ENCODE measurements at places on chromosomes 16 and 17.

DNA sequence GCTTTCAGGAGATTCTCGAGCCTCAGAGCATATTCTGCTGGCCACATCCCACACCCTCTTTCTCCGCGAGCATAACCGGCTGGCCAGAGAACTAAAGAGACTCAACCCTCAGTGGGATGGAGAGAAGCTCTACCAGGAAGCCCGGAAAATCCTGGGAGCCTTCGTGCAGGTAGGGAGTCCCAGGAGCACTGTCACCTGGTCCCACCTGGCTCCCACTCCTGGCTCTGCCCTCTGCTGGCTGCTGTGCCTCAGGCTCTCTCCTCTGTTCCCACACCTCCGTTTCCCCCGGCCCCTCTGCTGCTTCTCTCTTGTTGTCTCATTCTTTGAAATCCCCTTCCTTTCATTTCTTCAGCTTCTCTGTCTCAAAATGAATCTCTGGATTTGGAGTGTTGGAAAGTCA, 16.4 kb downstream of the LPO start:
- DNase-seq: no peak

- no peak for DNase-seq
These were observed 264.5 kb downstream of the PMP22 start for GRCh38 chr17:15000661-15001060.

GRCh38 chr17:59494757-59495368, 70.5 kb upstream of the DHX40 start:
- no peak for DNase-seq

GRCh38 chr16:81752225-81752875, 26.7 kb upstream of the PLCG2 start:
- peak; percentile 83 for DNase-seq

GRCh38 chr16:31696968-31697743, 169.5 kb downstream of the AHSP start:
- no peak for DNase-seq

DNA sequence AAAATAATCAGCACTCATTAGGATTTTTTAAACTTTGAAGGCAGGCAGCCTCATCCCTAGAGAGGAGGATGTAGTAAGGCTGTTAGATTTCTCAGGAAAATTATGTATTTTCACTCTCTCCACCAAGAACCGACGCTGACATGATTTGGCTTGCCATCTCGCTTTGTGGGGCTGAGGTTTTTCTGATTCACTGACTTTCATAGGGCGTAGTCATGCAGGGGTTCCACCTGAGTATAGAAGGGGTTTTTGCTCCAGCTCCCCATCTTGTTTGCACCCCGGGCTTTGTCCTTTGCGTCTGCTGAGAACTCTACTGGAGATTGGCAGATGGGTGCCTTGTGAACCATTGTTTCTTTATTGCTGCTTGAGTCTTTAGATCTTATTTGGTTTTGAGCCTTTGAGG, 20.2 kb downstream of the TOM1L1 start:
- DNase-seq: no peak

GRCh38 chr16:2857451-2858244, at the start of gene PRSS22:
Gene PRSS22, minus strand, starts transcription at chr16:2858170. Its CDS starts 66 bp downstream, at chr16:2858104.
- no peak for DNase-seq

GRCh38 chr17:49913226-49914095, 55.5 kb upstream of the DLX4 start:
- no peak for DNase-seq

- DNase-seq: no peak
These were observed 76.7 kb upstream of the CBX4 start for GRCh38 chr17:79915850-79916430.

GRCh38 chr17:78361225-78361701, 1.4 kb upstream of the SOCS3 start:
- DNase-seq: no peak

GRCh38 chr17:33242375-33243124, 50.5 kb downstream of the ASIC2 start:
- no peak for DNase-seq

GRCh38 chr16:76946879-76947278, 244.1 kb upstream of the MON1B start:
- no peak for DNase-seq

DNA sequence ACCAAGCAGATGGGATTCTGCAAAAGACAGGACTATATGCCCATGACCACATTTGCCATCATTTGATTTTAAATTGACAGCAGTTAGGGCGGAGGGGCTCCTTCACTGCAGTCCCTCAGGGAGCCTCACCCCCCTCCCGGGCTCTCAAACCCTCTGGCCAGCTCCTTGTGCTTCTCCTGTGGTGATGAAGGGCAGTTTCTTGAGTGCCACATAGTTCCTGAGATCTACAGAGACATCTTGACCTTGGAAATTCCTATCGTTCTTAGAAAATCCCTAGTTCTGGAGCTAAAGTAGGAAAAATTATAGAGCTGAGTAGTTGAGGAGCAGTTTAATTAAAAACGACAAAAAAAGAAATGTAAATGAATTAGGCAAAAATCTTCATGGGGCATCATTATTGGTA, 231.5 kb downstream of the CCDC182 start:
- DNase-seq: no peak

DNA sequence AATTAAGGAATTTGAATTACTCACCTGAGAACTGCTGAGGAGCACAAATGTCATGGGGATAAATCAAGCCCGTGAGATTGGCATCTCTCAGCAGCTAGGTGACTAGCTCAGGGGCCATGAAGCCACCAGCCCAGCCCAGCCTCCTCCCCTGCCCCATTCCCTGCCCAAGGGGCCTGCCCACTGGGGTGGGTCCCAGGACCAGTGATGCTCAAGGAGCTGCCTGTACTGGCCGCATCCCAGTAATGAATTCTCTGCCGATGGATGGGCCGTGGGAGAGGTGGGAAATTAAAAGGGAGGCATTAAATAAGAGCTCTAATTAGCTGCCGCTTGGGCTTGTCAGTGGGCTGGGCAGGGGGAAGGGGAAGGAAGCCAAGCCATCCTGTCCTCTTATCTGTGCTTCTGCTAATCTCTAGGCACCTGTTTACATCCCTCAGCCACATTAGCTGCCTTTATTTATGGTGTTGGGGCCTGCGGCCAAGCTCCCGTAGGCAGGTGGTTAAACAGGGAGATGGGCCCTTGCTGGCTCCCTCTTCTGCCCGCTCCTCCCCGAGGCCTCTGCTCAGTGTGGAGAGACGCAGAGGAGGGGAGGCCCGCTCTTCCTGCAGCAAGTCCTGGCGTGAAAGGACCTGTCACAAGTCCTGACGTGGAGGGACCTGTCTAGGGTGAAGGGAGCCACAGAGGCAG, 48.8 kb downstream of the PIPOX start:
- DNase-seq: no peak

DNA sequence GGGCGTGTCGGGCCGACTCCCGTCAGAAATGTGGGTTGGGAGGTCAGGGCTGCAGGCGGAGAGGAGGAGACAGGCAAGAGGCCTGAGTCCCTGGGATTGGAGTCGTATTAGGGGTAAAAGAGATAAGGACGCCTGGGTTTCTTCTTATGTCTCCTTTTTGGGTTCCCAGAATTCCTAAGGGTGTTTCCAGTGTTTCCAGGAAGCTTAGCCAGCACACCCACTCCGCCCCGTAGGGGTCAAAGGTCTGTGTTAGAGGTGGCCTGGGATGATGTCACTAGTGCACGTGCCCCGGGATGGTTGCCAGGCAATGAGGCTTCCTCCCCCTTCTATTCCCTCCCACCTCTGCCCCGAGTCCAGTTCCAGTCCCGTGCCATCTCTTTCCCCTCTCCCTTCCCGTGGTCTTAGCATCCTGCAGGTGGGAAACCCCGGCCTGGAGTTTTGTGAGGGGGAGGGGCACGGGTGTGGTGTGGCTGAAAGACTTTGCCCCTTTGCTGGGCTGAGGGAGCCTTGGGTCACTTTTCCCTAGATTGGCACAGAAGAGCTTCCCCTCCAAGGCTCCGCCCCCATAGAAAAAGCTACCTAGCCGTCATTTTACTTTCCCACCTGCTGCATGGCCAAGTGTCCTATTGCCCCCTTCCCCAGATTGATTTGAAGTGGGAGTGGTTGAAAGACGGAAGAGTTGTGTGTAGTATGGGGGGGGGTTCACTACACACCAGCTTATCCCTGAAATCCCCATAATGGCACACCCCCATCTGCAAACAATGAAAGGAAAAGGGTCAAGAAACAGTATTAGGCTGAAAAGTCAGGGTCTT, 2.8 kb downstream of the KDM6B start:
- peak; percentile 5 for DNase-seq

DNA sequence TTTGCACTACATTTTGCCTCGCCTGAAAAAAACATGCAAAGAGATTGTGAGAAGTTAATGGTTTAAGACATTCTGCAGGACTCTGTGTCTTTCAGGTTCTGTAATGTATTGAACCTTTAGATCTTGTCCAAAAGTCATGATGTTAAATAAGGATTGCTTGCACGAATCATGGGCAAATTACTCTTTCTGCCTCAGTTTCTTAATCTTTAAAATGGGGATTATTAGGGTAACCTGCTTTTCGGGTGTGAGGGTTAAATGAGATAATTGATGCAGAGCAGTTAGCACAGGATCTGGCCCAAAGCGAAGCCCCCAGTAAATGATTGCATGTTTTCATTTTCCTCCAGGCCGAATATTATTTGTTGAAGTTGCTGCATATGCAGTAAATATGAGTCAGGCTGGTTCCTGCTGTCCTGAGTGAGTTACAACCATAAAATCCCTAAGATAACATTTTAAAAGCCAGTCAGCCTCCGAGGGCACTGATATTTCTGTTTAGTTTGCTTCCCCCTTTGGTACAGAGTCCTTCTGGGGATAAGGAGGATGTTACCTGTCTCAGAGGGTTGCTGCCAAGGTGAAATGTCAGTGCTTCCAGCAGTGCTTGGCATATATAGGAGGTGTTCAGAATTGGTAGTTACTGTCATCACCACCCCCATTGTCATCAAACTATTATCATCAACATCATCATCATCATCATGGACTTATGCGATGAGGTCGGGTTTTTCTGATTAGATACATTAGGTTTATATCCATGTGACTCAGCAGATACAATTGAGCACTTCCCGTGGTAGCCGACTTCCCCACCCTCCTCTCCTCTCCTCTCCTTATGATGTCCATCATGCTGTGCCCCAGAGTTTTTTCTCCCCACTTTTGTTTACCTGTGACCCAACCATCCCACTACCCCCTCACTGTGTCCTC, 20.6 kb upstream of the ARHGAP17 start:
- no peak for DNase-seq

DNA sequence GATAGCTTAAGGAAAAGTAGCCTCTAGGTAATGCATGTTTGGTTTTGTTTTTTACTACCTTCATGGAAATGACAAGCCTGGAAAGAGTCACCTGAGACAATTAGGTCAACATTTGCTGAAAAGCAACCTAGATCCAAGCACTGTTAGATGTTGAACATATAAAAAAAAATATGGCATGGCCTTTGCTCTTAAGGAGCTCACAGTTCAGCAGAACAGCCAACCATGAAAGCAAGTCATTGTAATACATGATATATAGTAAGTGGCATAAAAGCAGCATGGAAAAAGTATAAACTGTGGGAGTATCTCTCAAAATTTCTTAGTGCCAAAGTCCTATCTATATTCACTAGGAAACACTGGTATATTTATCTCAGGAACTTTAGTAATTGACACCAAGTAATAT, 31.6 kb downstream of the CFDP1 start:
- no peak for DNase-seq

- no peak for DNase-seq
These were observed 19.9 kb downstream of the PLEKHG4 start for GRCh38 chr16:67299269-67299668.

- no peak for DNase-seq
These were observed 8.6 kb downstream of the GNA13 start for GRCh38 chr17:65047941-65048340.

- no peak for DNase-seq
These were observed 49.2 kb downstream of the METRNL start for GRCh38 chr17:83128306-83129240.

DNA sequence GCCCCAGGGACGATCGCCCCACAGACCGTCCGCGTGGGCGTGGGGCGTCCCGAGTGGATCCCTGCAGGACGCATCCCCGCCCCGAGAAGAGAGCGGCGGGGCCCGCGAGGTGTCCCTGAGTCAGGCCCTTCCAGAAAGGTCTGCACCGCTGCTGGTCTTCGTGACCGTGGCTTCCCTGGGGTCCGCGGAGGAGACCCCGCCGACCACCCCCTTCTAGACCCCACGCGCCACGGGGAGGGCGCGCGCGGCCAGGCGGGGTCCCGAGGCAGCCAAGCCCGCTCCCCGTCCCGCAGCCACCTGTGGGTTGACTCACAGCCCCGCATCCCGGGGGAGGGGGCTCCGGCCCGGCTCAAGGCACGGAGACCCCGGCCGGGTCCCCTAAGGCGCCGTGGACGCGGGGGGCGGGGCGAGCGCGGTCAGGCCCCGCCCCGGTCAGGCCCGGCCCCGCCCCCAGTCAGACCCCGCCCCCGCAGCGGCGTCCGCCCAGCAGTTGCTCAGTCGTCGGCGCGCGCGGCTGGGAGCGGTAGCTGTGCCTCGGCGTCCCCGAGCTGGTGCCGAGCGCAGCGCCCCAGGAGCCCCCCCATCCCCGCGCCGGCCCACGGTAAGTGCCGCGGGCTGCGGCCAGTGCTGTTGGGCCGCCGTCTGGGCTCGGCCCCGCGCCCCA, at the start of gene BAIAP3:
Gene BAIAP3, plus strand, starts transcription at position 497 of the 664 bp plus-strand sequence. CDS start 4,905 bp downstream, outside the sequence.
- no peak for DNase-seq

DNA sequence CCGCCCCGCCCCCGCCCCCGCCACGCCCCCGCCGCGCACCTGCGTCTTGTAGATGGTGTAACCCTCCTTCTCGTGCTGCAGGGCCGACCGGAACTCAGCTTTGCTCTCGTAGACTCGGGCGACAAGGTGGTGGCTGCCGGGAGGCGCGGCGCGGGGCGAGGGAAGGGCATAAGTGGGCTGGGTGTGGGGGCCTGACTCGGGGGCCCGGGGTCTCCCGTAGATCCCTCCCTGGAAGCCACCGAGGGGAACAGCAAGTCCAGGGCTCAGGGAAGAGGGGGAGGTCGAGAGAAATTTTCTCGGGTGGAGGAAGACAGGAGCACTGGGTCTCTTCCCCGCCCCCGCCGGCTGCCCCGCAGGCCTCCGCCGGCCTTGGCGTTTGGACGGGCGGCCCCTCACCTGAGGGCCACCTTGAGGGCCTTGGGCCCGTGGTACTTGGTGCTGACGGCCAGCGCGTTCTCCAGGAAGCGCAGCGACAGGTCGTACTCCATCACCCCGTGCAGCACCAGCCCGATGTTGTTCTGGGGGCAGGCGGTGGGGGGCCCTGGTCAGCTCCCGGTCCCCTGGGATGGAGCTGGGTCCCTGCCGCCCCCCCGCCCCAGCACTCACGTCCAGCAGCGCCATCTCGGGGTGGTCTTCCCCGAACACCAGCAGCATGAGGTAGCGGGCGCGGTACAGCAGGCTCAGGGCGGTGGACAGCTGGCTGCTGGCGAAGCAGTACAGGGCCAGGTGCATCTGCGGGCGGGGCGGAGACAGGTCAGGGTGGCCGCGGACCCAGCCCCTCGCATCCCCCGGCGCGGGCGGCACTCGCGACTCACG, 19.4 kb downstream of the CLUH start:
- no peak for DNase-seq

- DNase-seq: no peak
These were observed 78.6 kb downstream of the MYH13 start for GRCh38 chr17:10294180-10294579.

GRCh38 chr17:20966870-20967269, 75.9 kb downstream of the USP22 start:
- DNase-seq: no peak

DNA sequence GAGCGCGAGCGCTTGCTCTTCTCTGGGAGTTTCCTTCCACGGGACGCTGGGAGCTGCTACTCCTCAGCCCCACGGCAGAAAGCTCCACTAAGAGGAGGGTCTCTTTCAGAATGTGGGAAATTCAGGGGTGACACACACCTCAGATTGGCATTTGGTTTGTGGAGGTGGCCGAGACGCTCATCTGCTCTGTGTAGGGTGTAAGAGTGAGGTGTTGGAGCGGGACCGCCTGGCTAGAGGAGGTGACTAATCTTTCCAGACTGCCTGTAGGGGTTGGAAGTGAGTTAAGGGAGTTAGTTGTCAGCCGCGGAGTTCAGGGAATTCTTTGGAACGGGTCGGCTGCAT, 735 bp downstream of the PSMD11 start:
- DNase-seq: no peak

Measured in KG1 (cell line).